ENCODE measurements at places on chromosomes 7 and 10.

- no peak for DNase-seq
These were observed 206.8 kb downstream of the TPK1 start for GRCh38 chr7:144629011-144629410.

DNA sequence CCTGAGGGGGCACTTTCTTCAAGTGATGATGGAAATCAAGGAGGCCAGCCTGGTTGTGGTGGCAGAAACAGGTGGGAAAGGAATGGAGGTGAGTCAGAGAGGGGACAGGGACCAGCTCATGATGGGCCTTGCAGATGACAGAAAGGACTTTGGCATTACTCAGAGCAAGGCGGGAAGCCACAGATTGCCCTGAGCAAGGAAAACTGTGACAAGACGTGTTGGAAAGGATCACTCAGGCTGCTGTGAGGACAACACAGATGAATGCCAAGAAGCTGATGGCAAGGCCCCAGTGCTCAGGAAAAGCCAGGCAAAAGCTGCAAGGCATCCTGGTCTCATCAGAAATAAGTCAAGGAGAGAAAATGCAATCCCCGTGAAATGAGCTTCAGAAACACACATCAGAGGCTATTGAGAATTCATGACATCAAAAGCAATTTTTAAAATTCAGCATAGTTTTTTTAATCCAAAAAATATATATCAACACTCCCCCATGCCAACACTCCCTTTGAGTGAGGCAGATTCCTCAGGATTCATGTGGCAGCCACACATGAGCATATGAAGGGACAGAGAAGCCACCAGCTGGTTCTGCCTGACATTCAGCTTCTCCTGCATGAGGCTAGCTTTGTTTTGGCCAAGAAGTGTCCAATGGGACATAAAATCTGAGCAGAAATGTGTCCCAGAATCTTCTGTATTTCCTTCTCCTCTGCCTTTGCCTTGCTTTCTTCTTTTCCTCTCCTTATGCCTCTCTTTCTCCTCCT is 244.5 kb upstream of the MYO3A start:
- DNase-seq: no peak

GRCh38 chr10:101563497-101564040 is 24.5 kb downstream of the POLL start:
- DNase-seq: no peak

GRCh38 chr7:6221340-6222319 is 50.8 kb downstream of the CYTH3 start:
- DNase-seq: peak; percentile 57

DNA sequence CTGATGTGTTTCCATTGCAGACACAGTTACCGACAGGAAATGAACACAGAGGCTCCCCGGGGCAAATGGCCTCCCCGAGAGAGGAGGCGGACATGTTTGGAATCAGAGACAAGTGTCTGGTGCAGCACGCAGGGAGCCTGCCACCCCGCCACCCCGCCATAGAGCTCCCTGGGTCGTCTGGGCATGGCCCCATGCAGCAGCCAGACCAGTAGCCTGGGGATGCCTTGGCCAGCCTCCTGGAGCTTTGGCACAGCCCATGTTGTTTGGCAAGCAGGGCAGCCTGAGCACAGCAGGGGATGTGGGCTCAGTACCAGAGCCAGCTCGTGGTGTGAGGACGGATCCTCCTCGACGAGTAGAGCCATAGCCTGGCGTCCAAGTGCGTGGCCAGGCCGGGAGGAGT is 80.8 kb downstream of the NKX6-2 start:
- DNase-seq: no peak

DNA sequence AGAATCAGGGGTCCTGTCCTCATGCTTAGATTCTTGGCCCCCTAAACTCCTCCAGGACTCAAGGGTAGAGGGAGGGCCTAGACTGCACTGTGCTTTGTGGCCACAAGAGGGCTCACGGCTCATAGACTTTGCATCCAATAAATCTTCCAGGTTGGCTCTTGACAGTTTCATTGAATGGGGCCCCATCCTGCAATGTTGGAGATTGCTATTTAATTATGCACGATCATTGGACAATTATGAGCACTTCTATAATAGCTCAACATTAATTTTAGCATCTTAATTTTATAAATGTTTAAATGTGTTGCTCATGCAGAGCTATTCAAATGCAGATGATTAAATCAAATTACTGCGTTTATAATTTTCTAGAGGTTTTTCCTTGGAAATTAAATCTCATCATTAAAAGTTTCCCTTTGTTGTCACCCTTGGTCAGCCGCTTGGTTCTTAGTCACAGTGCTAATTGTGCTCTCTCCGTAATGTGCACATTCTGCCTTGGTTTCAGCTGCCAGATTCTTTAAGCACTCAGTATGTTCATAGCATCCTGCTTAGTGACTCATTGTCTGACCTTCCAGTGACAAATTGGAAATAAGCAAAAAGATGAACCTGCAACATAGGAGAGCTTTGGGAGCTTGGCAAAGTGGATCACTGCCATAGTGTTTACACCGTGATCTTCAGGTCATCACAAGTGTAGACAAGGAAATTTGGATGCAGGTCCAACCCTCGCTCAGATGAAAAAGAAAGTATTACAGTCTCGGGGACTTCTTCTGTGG is 33.4 kb upstream of the PLPP4 start:
- DNase-seq: peak; percentile 69

GRCh38 chr10:44253769-44254462 is 131.0 kb downstream of the CXCL12 start:
- DNase-seq: no peak

DNA sequence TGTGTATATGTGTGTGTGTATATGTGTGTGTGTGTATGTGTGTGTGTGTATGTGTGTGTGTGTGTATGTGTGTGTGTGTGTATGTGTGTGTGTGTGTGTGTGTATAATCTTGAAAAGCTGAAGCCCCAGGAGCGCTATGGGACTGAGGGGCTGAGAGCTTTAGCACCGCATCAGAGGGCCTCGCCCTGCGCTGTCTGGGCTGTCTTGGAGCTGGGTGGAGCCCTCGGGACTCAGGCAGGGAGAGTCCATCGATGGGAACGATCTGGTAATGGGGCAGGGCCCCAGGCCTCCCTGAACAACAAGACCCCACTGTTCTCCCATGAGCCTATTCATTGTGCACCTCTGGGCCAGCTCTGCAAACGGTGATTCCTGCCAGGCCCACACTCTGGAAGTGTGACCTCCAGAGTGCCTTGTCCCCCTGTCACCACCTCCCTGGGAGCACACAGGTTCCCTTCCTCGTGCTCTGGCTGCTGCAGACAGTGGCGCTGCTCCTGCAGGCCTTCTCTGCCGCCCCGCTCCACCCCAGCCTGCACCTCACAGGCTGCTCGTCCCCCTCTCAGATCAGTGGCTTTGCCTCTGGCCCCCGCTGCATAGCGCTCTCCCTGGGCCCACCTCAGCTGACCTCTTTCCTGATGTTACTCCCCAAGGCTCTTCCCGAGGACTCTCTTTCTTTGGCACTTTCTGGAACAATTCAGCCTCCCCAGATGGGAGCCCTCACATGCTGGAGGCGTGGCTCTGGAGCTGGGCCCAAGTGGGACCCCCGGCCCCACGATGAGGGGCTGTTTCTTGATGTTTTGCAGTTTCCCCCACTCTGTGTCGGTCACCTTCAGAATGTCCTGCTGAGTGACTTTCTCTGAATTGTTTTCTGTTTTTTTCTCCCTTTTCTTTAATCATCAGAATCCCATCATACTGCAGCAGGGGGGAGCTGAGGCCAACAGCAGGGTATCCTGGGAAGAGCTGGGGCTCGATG is 542.2 kb upstream of the FOXK1 start:
- DNase-seq: no peak

DNA sequence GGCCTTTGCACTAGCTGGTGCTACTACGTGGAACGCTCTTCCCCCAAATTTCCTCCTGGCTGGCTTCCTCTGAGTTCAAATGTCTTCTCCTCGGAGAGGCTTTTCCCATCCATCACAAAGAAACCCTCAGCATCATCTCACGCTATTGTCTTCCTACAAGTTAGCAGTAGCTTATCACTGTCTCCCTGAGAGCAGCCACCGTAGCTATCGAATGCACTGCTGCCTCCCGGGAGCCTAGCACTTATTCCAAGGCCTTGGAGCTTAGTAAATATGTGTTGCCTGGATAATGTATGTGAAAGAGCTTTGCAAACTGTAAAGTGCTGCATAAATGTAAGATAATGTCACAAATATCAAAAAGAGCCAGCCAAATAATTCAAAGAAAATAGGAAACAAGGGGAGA is 124.4 kb downstream of the KCNMA1 start:
- no peak for DNase-seq

- peak; percentile 42 for DNase-seq
These were observed 70.1 kb upstream of the CABCOCO1 start for GRCh38 chr10:61592581-61592980.

DNA sequence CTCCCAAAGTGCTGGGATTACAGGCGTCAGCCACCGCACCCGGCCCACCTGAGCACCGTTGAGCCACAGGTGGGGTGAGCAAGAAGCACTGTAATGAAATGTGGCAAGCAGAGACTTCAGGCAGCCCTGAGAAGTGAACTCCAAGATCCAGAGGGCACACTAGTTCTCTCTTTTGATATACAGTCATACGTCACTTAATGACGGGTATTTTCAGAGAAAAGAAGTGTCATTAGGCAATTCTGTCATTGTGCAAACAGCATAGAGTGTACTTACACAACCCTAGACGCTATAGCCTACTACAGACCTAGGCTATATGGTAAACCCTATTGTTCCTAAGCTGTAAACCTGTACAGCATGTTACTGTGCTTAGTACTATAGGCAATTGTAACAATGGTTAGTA is 7.9 kb downstream of the PANK1 start:
- peak; percentile 83 for DNase-seq

DNA sequence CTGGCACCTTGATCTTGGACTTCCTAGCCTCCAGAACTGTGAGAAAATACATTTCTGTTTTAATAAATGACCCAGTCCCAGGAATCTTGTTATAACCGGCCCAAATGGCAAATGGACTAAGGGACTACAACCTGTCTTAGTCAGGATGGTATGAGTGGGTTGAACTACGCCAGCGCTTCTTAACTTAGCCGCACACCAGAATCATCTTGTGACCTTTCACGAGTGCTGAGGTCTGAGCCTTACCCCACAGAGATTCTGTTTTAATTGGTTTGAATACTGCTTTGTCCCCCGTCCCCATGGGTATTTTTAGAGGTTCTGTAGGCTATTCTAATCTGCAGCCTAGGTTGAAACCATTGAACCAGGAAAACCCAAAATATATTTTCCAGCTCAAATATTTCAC is 48.0 kb downstream of the PFKFB3 start:
- DNase-seq: peak; percentile 34

GRCh38 chr7:16755397-16755796 is 1.8 kb downstream of the TSPAN13 start:
- DNase-seq: peak; percentile 64

GRCh38 chr7:152862006-152862405 is 102.5 kb downstream of the ACTR3B start:
- peak; percentile 35 for DNase-seq

DNA sequence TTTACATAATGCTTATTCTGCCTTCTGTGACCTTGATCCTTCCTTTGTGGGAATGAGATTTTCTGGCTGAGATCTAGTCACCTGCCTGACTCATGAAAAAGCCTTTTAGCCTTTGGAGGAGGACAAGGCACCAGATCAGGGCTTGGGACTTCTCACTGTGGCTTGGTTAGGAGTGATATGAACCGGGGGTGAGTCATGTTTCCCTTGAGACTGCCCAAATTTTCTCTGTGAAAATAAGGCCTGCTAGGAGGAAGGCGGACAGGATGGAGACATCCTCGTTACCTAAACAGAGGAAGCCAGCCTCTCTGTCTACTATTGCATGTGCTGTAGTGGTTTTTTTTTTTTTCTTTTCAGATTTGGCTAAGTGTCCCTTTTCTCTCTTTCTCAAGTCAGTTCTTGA is 57.8 kb downstream of the EVX1 start:
- peak; percentile 7 for DNase-seq

DNA sequence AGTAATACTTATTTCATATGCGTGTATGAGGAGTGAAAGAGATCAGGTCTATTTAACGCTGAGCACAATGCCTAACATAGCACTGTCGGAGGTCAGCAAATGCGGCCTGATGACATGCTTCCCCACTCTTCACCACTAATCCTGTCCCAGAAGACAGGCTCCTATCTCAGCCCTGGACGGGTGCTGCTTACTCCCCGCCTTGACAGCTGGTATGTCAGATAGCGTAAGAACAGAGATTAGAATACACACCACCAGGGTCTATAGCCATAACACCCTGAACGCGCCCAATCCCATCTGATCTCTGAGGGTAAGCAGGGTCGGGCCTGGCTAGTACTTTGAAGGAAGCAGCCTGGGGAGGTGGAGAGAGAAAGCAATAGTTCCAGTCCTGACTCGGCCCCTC is 32.3 kb upstream of the TM9SF3 start:
- DNase-seq: no peak

DNA sequence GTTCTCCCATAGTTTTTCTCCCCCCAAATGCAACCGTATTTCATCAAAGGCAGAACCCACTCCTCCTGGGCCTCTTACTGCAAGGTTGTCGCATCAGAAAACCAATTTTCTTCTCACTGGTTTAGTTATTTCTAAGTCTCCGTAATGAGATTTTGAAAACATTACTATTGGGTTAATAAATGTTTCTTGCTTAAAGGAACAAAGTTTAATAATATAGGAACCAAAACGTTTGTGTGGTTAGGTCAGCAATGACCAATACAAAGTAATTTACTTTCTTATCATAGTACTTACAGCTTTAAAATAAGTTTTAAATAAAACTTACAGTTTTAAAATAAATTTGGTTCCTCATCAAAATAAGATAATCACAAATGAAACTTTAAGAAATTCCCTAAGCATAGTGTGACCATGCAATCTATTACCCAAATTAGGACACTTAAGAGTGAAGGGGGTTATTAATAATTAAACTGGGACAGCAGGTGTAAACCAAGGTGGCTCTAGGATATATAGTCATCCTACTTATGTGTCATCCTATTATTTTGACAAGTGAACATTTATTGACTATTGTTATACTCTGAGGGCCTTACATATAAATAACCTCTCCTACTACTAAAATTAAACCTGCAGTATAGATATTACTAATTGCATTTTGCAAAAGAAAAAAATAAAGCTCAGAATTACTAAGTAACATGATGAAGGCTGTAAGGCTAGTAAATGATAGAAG is 415.4 kb upstream of the LRRN3 start:
- DNase-seq: no peak

Measured in suppressor macrophage treated with lipopolysaccharide for 1 hour (primary cell).